ENCODE measurements at places on chromosomes 1 and 21.

GRCh38 chr1:214338212-214338611, 57.3 kb downstream of the SMYD2 start:
- no peak for DNase-seq

- DNase-seq, result no peak
Measured at GRCh38 chr1:230086151-230086550, 19.1 kb downstream of the GALNT2 start.

DNA sequence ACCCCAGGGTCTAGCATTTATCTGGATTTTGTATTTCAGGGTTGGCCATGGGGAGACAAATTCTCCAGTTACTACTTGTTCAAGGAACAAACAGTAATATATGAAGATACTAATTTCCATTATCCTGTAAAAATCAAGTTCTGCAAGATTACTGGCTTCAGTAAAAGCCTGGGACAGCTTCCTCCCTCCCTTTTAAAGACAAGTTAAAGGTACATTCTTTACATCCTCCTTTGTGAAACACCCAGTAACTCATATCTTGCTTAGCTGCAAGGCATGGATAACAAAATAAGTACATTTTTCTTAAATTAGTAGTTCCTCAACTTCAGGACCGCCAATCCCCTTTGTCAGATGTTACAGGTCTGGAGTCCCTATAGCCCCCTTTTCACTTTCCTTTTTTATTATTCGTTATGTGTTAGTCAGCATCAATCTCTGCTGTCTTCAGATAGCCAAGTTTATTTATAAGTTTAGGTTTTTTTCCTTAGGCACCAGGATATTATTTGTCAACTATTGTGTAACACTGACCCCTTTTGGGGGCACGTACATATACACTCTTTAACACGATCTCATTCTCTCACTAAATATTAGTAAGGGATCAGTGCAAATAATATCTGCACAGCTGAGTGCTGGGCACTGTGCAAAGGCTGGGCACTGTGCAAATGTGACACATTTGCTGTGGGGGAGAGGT, 9.8 kb downstream of the ERRFI1 start:
- peak; percentile 34 for DNase-seq

DNA sequence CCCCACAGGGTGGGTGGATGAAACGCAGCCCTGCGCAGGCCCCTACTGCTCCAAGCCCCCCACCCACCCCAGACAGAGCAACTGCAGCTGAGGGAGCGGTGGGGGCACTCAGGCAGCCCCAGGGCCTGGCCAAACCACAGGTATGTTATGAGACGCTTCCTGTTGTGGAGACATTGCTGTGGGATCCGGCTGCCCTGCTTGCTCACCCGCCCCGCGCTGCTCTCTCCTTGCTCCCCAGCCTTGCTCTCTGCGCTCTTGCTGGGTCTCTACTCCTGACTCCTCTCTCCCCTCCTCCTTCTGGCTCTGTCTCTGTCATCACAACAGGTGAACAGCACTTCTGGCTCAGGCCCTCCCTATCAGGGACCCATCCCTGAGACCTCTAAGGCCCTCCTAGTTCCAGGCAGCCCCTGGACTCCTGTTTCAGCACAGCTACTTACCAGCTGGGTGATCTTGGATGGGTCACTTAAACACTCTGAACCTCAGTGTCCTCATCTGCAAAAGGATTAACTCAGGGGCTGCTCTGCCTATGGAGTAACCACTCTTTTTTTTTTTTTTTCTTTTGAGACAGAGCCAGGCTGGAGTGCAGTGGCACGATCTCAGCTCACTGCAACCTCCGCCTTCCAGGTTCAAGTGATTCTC, 15.9 kb downstream of the COL8A2 start:
- DNase-seq, result peak; percentile 33

DNA sequence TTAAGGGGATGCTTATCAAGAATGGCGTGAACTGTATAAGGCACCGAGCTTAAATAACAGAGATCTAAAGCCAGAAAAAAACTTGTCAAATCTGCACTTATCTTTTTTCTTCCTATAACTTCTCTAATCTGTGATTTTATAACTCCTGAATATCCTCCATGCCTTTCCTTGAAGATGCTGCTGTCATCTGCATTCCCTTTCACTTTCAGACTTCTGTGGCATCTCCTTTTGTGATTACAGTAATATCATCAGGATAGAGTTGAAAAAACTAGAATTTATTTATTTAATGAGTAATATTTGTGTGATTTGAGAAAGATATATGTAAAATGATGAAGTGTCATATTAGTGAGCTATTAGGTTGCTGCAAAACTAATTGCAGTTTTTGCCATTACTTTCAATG, 357.8 kb upstream of the PTBP2 start:
- DNase-seq, result no peak

GRCh38 chr21:30166705-30167104, at the start of gene CLDN17:
TSS of gene CLDN17 (minus strand) at chr21:30166805. CDS start at chr21:30166617, 188 bp downstream.
- no peak for DNase-seq

GRCh38 chr1:231563247-231563646, 34.8 kb downstream of the TSNAX start:
- DNase-seq, result peak; percentile 19

DNA sequence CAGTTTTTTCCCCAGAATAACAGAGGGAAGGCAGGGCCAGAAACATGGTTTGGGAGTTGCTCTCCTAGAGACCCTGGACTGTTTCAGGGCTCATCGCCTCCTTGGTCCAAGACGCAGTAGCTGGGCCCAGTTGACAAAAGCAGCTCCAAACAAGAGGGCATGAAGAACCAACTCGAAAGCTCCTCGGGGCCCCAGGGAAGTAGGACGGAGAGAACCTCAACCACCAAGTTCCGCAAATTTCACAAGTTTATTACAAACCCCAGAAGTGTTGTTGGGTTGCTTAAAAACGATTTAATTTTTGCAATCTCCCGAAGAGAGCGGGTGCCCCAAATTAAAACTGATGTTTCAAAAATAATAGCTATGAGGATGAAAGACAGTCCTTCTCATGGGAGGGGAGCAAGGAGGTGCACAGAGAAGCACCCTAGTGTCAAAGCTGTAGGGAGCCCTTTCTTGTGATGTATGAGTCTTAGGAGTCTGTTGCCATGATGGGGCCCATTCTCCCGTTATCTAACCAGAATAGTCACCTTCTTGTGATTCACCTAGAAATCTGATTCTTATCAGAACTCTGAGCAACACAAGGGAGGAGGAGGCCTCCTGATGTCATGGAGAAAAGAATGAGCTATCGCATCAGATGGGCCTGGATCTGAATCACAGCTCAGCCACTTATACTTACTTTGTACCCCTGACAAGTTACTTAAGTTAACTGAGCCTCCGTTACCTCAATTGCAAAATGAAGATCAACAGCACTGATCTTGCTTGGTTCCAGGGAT, 165.7 kb upstream of the IRF2BP2 start:
- DNase-seq, result no peak

GRCh38 chr1:173478094-173478674, 1.0 kb downstream of the PRDX6 start:
- peak; percentile 51 for DNase-seq

- DNase-seq, result peak; percentile 50
Measured at GRCh38 chr1:156489166-156489934, 11.2 kb downstream of the MEF2D start.

- no peak for DNase-seq
Measured at GRCh38 chr1:43447891-43448708, 5.6 kb downstream of the HYI start.

DNA sequence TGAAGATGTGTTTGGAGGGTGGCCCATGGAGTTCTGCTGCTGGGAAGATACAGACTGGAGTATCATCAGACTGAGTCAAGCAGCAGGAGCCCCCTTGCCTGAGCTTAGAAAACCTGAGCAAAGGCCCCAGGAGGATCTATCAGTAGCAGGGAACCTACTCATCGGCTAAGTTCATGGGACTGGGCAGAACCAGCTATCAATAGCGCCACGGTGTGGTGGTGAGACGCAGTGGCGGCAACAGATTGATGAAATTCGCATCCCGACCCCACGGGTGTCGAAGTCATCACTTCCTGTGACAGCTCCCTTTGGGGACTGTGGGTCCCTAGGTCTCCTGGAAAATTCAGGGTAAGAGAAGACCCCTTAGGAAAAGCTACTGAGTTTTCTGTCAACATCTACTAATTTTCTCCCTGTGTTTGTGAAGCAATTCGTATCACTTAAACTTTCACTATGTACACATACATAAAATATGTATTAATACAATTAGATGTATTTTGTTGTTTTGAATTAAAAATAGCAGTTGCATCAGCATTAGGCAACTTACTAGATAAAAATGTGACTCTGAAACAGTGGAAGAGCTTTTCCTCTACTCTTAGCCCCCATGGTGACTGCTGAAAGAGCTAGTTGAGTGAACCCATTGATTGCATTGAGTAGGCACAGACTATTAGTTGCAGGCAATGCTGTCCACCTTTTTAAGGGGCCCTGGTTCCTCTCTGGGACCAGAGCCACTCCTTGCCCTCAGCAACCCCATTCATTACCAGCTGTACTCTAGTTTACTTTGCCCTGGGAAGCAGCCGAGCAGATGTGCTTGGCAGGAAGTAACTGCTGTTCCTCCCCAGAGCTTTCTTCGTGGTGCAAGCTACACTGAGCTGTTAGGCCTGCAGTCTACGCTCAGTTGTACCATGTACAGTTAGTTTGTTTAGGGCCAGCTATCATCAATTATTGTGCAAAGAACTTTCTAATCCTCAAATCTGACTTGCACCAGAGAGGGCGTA, 7.3 kb upstream of the CACNA1S start:
- DNase-seq, result peak; percentile 74

GRCh38 chr1:218735436-218736032, 390.4 kb downstream of the TGFB2 start:
- no peak for DNase-seq

GRCh38 chr1:168004531-168004930, 67.7 kb upstream of the MPC2 start:
- DNase-seq, result no peak

DNA sequence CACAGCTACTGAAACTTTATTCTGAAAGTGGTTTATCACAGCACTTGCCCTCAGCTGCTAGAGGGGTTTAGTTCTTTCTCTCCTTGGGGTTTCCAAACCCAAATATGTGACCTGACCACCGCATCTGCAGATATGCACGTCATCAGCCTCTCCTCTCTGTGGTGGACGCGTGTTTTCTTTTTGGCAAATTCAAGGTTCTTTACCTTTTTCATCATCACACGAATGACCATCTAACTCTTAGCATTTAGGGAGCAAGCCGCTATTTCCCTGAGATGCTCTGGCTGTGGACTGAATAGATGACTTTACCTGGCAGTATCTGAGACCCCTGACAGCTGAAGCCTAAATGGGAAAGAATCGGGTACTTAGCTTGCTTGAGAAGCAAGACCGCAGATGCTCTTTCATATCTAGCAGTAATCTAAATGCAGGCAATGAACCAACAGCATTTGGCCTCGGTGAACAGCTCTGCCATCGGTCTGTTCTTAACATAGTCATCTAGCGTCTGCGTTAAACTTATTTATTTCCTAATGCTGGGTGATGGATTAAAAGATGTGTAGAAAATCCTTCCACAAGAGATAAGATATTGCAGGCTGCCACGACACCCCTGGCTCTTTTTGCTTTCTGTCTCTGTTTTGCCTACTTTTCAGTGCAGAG, 463.4 kb downstream of the CAMTA1 start:
- DNase-seq, result no peak

GRCh38 chr1:160291248-160292220, 6.6 kb upstream of the PEX19 start:
- peak; percentile 85 for DNase-seq

- DNase-seq, result no peak
Measured at GRCh38 chr1:239383714-239384113, 2.7 kb upstream of the CHRM3 start.

DNA sequence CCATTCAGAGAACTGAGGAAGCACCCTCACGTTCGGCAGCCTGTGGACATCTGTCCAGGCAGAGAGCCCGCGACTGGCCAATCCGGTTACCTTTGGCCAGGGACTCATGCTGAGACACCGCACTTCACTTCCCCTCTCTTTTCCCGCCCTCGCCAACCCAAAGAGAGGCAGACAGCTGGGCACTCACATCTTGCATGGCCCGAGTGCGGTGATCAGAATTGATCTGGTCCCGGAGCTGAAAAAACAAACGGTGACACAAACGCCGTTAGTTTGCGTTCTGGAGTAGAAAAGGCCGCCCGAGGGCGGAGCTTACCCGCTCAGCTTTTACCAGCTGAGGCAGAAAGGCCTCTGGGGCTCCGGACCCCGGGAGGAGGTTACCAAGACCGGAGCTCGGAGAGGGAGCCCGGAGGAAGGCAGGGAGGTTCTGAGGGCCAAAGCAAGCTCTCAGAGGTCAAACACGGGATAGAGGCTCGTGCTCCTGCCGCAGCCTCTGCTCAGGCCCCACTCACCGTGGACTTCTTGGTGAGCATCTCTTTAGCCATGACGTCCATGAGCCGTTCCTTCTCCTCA, 376 bp downstream of the SF3A3 start:
- peak; percentile 75 for DNase-seq

- DNase-seq, result no peak
Measured at GRCh38 chr1:155043793-155044192, 7.3 kb upstream of the ADAM15 start.

DNA sequence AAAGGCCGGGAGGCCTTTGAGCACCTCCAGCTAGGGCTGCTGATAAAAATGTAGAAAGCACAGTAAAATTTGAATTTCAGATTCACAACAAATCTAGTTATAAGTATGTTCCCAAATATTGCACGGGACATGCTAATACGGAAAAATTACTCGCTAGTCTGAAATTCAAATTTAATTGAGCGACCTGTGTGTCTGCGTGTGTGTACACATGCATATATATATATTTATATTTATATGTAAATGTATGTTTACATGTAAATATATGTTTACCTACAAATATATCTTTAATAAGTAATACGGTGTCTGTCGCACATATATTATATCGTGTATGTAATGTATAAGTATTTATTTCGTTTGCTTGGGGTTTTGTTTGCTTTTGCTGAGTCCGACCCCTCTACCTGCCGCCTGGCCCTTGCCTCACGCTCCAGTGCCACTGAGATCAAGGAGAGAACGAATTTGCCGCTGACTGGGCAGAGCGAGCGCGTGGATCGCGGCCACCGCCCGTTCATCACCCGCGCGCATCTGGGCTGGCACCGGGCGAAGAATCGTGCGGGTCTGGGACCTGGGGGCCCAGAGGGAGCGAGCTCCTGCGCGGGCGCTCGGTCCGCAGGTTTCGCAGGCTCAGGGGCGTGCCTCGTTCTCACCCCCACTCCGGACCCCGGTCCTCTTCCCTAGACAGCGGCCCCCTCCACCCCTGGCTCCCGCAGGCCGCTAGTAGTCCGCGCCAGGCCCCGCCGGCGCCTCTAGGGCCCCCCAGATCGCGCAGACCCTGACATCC, 534 bp upstream of the WRAP73 start:
- DNase-seq, result no peak

GRCh38 chr21:29481081-29481480, 182.4 kb downstream of the BACH1 start:
- no peak for DNase-seq

Measured in DMS53 (cell line).